ENCODE measurements at places on chromosomes 12 and 14. TPM values are rescaled to one million over a fixed set of nuclear protein-coding genes. Genes with fewer than 3 reads are reported as not detected.

PTCSC3 gene
- not detected for total RNA-seq

OAS2 gene
- total RNA-seq: not detected

FOXA1 gene
- total RNA-seq: 0.07 TPM

SLC6A15 gene
- 12.9 TPM for total RNA-seq

RHOJ gene
- total RNA-seq: not detected

PRIMA1 gene
- total RNA-seq: 2.3 TPM

TMEM132C gene
- 0.22 TPM for total RNA-seq

SDSL gene
- 0.46 TPM for total RNA-seq

SYCP3 gene
- 0.31 TPM for total RNA-seq

SLCO1A2 gene
- 10.3 TPM for total RNA-seq

RNASE7 gene
- total RNA-seq: not detected

PRH2 gene
- not detected for total RNA-seq

NTS gene
- total RNA-seq: 5.1 TPM

GCN1 gene
- total RNA-seq: 137 TPM

HOXC12 gene
- total RNA-seq: not detected

Data from H9 (cell line).